NCI-H2081 treated with DMSO at 0.1 percent for 48 hours (cell line): ENCODE measurements at places on chromosomes 3 and 15.

DNA sequence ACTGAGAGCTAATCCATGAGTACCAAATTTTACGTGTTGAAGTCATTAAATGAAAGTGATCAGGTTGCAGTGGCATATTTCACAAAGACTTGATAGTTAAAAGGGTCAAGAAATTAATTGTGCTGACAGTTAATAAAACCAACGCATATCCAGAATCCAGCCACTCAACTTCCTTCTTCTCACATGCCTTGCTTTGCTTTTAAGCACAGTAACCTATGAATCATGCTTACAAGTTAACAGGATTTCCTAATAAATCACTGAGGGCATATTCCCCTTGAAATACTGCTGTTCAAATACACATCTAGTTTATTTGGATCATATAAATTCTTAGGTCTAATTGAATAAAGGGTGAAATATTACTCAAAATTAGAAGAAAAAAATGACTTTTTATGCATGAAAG lies 801.5 kb upstream of the EPHA6 start:
- no peak for DNase-seq

GRCh38 chr15:55494931-55495330 lies 13.1 kb downstream of the DNAAF4 start:
- DNase-seq = no peak

- peak; percentile 58 for DNase-seq
Observed at GRCh38 chr3:192444096-192444790, 283.1 kb downstream of the FGF12 start.

DNA sequence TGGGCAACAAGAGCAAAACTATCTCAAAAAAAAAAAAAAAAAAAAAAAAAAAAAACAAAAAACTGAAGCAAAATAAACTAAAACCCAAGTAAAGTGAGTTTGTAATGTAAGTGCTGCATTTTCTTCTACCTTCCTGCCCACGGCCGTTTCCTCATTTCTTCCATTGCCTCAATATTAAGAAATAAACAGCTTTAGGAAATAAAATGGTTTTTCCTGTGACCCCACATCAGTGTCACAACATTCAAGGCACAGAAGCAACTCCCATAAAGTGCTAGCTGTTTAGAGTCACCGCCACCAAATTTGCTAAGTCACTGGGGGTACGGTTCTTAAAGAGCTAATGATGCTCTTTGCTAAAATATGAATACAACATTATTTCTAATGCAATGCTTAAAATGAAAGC lies 3.3 kb downstream of the PKM start:
- DNase-seq = no peak

DNA sequence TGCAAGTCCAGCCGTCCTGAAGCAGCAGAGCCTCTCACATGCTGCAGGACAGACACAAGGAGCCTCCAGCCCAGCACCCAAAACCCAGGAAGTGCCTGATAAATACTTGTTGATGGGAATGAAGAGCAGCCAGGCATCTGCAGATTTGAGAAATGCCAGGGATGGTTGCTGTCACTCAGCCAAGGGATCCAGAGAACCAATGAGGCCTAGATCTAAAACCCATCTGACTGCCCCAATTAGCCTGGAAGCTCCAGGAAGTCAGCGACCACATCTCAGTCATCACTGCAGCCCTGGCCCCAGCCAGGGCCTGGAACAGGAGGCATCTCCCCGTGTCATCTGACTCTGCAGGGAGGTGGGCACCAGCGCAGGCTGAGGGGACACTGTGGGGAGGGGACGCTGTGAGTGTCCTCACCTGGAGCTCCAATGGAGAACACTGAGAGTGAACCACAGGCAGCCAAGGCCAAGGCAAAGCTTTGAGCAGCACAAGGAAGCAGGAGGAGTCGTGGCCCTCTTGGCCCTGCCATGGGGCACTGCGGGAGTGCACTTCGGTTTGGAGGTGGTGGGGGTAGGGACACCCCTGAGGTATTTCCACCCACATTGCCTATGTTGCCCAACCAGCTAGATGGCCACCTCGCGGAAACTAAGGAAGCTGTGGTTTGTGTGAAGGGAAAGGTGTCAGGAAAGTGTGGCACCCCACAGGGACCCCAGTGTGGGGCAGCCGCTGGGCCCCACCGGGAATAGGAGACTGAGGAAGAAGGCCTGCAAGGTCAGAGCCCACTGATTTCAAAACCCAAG lies 229.5 kb downstream of the VPS13C start:
- no peak for DNase-seq

DNA sequence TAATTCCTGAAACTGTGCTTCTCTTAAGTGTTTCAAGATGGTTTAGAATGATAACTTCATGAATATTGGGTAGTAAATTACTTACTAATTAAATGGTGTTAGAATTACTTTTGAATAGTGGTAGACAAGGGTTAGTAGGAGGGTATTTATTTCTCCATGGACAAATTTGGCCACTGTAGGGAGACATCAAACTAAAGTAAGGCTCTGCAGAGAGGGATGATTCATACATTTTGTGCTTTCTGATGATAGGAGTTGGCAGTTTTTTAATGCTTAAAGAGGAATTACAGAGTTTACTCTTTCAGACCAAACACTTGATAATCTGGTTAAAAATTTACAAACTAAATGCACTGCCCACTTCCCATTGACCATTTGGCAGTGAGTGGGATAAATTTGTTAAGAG lies 127.6 kb downstream of the NAALADL2 start:
- no peak for DNase-seq

GRCh38 chr3:165193366-165194254 lies 2.6 kb downstream of the SLITRK3 start:
- no peak for DNase-seq

GRCh38 chr15:28273468-28273867 lies 48.5 kb downstream of the HERC2 start:
- no peak for DNase-seq

- no peak for DNase-seq
Observed at GRCh38 chr3:187946163-187946691, 201.0 kb upstream of the BCL6 start.

GRCh38 chr3:159781867-159782266 lies 206.8 kb upstream of the IL12A start:
- DNase-seq = no peak

- DNase-seq = no peak
Observed at GRCh38 chr3:25567388-25567787, 97.3 kb downstream of the TOP2B start.

DNA sequence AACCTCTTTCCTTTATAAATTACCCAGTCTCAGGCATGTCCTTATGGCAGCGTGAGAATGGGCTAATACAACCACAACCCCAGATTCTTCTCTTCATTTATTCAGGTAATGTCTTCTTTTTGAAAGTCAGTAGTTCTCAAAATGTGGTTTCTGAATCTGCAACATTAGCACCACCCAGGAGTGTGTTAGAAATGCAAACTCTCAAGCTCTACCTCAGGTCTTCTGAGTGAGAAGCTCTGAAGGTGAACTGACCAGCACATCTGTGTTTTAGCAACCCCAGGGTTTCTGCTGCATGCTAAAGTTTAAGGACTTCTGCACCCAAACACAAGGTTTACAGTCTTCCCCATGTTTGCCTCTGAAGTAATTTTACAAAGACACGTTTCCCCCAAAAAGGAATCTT lies 22.3 kb upstream of the TRIM59 start:
- no peak for DNase-seq

- DNase-seq = no peak
Observed at GRCh38 chr3:101266071-101266470, 54.3 kb downstream of the IMPG2 start.

- no peak for DNase-seq
Observed at GRCh38 chr15:22872936-22873701, 34.7 kb downstream of the NIPA2 start.

DNA sequence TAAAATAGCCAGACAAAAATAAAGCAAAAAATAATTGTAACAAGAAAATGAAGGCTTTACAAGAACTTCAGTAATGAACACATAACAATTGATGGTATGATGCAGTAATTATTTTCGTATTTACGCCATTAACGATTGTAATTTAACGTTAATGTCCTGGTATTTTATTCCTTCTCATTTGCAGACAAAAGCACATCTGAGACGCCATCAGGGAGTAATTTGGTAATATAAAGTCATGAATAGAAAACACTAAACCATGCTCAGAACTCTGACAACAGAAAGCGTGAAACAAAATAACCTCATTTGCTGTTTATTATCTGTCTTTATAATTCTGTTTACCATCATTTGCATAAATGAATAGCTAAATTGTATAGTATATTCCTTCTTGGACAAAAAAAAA lies 336.6 kb upstream of the THRB start:
- DNase-seq = no peak

- DNase-seq = no peak
Observed at GRCh38 chr3:153756816-153757215, 364.4 kb upstream of the ARHGEF26 start.

DNA sequence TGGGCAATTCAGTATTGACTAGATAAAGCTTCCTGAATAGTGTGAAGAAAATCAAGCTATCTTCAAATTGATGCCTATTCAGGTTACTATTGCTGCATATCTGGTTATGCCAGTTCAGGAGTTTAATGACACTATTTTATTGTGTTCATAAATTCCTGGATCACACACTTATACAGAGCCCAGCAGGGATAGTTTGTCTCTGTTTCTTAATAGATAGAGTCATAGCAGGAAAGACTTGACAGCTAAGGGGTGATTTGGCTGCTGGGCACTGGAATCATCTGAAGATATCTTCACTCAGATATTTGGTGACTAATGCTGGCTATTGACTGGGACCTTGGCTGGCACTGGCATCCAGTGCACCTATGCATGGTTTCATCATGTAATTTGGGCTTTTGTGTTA lies 187.8 kb downstream of the PYDC2 start:
- DNase-seq = no peak
